Activated naive CD4-positive, alpha-beta T cell treated with anti-CD3 and anti-CD28 coated beads, Interleukin-2, amount 50 U/mL, for 72 hours (primary cell): ENCODE measurements at places on chromosomes 6 and 20.

GRCh38 chr6:115999235-115999634 lies 61.5 kb downstream of the FRK start:
- DNase-seq = no peak

- no peak for DNase-seq
These were observed 17.1 kb downstream of the RPRD1B start for GRCh38 chr20:38050686-38051085.

DNA sequence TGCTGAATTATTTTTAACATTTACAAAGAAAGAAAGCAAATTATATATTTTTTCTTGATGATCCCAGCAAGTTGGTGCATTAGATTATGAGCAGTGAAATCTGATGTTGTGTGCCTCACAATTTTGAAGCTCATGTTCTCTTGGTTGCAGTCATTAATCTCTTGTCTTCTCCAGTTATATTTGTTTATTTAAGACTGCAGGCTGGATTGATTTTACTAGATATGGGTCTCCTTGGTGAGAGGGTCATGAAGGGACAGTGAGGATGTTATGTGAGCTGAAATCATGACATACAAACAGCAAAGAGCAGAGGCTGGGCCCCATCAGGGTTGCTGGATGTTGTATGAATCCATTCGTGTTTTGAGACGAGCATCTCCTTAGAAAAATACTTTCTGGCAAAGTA lies 64.2 kb upstream of the AKIRIN2 start:
- DNase-seq = no peak

DNA sequence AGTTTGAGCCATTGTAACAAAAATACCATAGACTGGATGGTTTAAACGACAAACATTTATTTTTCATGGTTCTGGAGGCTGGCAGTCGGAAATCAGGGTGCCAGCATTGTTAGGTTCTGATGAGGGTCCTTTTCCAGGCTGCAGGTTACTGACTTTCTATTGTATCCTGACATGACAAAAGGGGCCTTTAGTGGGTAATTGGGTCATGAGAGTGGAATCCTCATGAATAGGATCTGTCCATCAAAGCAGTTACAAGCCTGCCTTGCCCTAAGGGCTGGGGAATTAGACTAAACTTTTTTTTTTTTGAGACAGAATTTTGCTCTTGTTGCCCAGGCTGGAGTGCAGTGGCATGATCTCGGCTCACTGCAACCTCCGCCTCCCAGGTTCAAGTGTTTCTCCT lies 347.9 kb upstream of the TSHZ2 start:
- no peak for DNase-seq

DNA sequence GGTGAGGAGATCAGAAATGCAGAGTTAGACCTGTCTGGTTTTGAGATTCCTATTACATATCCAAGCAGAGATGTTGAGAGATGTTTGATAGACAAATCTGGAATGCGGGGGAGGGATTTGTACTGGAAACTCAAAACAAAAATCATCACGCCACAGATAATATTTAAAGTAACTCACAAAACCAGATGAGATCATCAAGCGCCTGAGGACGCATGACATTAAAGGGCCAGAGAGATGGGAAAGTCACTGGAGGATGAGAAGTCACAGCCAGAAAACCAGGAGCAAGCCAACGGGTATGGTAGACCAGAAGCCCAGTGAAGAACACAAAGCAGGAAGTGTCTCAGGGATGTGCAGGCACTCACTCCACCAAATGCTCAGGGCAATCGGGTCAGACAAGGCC lies 87.7 kb downstream of the DLL1 start:
- no peak for DNase-seq

DNA sequence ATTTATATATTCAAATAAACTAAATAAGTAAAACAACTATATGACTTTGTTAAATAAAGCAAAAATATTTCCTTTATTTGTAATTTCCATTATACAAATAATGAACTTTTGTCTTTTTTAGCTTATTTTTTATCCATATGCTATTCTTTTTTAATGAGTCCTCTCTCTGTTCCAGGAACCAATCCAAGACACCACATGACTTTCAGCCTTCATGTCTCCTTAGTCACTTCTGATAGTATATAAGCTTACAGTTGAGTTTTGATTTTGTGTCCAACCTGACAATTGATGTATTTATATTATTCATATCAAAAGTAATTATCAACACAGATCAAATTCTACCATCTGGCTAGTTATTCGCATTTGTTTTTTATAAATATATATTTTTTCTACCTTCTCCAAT lies 582.3 kb upstream of the GJE1 start:
- no peak for DNase-seq

DNA sequence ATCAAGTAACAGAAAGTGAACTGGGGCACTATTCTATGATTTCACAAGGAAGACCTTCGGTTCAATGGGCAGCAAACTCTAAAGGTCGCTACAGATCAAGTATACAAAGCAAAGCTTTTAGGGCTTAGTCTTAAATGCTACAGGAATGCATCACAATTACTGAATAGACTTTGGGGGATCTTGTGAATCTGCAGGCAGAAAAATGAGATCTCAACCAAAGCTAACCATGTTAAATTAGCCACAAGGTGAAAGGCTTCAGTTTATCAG lies 98.0 kb upstream of the TMEM30A start:
- DNase-seq = no peak

DNA sequence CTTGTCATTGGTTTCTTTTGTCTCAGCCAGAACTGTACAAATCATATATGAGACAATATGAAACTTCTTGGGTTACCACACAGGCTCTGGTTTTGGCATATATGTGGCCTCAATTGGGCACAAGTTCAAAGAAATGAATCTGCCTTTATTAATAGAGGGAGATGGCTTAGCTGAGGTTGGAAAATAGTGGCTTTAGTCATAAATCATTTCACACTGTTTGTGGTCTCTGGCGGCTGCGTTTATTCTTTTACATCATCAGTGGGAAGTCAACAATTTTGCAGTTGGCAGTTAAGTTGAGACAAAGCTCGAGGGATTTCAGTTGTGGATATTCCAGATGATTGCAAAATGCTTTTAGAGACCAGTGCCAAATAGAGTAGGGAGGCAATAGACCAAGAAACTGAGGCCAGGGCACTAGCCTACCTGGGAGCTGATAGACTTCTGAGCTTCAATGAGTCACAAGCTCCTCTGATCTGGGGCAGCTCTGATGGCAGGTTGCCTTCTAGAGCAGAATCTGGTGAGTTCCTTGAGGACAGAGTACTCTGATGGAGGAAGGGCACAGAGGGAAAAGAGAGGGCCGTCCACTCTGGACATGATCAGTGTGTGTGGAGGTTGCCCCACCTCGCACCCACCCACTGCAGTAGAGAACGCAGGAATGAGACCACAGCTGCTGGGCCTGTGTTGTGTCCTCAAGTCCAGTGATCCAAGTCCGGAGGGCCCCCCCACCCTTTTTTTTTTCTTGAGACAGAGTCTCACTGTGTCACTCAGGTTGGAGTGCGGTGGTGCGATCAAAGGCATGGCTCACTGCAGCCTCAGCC lies 73.5 kb downstream of the ARMC2 start:
- DNase-seq = no peak

- DNase-seq = no peak
These were observed 16.8 kb upstream of the SDCBP2 start for GRCh38 chr20:1345756-1346093.

GRCh38 chr20:17910828-17911294 lies 57.7 kb downstream of the SNX5 start:
- no peak for DNase-seq

DNA sequence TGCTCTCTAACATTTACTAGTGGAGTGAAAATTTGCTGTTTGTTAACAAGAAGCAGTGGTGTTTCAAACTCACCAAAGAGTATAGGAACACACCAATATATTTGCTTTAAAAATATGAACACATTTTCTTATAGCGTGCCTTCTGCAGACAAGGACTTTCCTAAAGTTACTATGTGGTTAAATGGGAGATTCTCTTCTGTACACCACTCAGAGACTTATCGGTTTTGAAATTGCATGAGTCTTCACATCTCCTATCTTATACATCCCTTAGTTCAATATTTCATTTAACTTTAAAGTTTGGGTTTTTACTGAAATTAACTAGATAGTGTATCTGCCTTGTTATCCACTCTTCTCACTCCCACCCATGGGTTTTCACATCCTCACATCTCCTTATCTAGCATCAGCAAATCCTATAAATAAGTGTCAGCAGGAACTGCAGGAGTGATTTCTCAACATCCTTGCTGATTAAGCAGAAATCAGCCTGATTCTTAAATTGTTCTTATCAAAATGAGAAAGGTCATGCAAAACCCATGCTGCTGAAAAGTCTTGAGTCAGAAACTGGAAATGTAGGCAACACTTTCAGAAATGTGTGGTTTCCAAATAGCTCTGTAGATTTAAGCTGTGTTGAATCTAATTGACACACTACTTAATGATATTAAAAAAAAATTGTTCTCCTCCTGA lies 1075.6 kb upstream of the GJE1 start:
- DNase-seq = no peak

GRCh38 chr20:15033269-15033668 lies 695.9 kb upstream of the FLRT3 start:
- no peak for DNase-seq

DNA sequence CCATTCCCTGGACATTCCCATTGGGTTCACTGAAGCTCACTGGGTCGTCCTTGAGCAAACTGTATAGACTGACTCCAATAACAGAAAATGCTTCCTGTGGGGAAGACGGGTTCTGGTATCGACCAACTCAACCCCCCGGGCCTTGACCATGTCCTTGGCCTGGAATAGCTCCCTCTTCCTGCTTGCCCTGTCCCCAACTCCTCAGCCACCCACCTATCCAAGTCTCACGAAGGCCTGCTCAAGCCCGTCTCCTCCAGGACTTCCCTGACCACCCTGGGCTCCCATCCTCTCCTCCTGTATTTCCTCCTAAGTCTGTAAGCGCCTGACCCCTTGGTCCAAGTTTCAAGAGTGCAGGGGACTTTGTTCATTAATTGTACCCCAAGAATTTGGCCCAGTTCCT lies 2.8 kb upstream of the HMGA1 start:
- DNase-seq = no peak

- no peak for DNase-seq
These were observed 170.9 kb upstream of the AKAP12 start for GRCh38 chr6:151068761-151069312.

GRCh38 chr6:15344831-15345230 lies 99.0 kb downstream of the JARID2 start:
- no peak for DNase-seq

- no peak for DNase-seq
These were observed 109.7 kb upstream of the MMS22L start for GRCh38 chr6:97392735-97393134.

DNA sequence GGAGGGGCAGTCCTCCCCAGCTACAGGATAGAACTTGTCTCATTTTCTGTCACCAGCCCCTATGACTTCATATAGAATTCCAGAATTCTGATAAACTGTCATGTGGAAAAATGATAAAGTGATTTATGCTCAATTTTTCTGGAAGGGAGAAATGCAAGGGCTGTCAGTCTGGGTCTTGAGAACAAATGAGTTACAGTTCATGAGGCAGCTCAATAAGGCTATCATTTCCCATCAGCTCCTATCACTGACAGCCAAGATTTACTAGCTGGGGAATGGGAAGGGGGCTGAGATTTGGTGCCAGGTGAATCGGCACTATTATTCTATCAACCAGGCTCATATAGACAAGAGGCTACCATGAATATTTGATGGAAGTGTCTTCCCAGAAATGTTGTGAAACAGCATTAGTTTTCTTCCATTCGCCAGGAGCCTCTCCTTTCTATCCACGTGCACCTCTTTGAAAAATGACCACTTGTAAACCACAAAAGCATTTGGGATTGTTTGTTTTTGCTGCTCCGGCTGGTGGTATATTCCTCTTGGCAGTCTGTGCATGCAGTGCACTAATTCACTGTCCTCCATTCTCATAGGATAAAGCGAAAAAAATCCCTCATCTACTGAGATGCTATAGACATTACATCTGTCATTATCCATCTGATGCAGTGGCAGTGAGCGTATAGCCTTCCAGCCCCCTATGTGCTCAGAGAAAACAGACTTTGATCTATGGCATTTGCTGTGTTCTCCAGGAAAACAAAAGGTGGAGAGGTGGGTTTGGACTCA lies 528.7 kb upstream of the RNF217 start:
- no peak for DNase-seq

DNA sequence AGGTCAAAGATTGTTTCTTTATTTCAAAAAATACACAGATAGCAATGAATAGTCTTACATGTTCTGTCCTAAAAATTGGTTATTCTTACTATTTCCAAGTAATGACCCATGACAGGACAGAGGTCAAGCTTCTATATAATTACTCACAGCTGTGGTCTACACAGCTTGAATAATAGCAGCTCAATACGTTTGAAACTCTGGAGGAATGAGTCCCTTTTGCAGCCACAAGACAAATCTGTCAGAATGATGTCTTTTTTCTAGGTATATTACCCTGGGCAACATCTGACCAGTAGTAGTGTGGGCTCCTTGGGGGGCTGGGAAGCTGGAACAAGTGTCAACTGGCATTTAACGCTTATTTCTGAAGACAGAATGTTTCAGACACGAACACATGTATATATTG lies 84.9 kb upstream of the HTR1B start:
- no peak for DNase-seq

- peak; percentile 95 for DNase-seq
These were observed 8.6 kb downstream of the NKX2-2 start for GRCh38 chr20:21505161-21505809.
